Activated CD4-positive, CD25-positive, alpha-beta regulatory T cell treated with anti-CD3 and anti-CD28 coated beads, Interleukin-2, amount 50 U/mL, for 16 hours (primary cell): ENCODE measurements at places on chromosomes 12 and 14.

DNA sequence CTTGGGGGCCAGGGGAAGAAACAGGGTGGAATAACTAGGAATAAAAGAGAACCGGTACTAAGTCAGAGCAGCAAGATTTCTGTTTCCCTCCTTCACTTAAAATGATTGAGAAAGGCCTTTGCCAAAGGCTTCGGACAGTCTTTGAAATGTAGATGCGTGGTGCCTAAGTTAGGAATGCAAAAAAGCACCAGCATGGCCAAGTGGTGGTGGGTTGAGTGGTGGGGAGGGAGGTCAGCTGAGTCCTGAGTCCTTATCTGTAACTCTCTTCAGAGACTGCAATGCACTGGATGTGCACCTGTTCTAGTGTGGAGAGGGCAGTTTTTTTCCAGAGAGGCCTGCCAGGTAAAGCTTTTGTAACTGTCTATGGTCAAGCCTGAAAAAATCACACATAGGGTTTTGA is 919.9 kb downstream of the FSCB start:
- no peak for DNase-seq

- DNase-seq: no peak
These were observed 82.8 kb upstream of the PLEKHG7 start for GRCh38 chr12:92619730-92620684.

- DNase-seq: no peak
These were observed 6.9 kb upstream of the NUDT14 start for GRCh38 chr14:105187935-105188524.

DNA sequence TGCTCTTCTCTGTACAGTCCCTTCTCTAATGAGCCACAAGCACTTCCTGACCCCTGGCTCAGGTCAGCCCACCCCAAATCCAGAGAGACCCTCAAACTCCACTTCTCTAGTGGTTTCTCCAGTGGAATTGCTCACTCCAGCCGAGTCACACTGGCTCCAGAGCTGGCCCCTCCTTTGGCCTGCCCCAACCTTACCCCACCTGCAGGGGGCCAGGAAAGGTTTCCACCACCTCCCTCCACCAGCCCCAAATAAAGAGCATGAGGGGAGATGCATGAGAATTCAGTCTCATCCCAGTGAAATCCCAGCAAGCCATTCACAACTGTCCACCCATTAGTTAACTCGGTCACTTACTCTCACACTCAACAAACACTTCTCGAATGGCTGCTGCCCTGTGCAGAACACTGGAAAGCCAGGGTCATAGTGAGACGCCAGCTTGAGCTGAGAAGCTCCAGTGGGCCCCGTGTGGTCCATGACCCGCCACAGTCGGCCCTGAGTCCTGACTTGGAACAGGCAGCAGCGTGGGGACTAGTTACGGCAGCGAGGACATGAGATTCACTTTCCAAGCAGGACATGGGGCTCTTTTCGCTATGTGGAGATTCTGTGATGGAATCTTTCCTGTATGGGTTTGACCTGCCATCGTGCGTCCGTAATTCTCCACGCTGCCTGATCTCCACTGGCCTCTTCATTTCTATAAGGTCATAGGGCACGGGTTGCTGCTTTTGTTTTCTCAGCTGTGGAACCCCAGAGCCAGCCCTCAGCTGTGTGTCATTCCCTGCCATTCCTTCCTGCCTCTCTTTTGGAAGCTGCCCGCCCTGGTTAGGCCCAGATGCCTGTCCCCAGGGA is 44.2 kb downstream of the SLC6A12 start:
- DNase-seq: no peak

DNA sequence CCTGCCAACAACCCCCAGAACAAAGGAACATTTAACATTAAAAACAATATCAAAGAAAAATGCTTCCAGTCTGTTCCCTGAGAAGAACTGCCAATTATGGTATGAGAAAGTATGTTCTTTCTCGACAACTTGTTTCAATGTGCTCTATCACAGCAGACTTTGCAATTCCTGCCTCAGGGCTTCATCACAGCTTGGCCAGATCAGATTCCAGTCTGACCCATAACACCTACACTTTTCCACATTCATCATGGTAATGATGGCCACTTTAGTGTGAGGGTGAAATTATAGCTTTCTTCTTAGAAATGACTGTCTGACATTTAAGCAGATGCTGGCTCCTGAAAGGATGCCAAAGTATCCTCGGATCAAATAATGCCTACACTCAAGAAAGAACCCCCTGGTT is 17.0 kb downstream of the NEK9 start:
- DNase-seq: no peak

DNA sequence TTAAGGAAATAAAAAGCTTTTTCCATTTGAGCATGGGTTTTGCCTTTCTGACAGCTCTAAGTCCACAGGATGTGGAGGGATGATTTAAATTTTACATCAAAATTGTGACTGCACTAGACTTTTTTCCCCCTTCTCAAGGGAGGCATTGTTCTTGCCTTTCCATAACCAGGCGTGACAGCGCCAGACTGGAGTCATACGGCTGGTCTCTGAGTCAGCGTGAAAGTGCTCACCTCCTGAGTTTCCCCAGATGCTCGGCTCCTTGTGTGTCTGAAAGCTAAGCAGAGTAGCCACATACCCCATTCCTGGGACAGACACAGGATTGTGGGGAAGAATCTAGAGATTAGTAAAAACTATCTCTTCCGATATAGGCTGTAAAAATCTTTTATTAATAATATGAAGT is 43.1 kb downstream of the SOX5 start:
- no peak for DNase-seq

DNA sequence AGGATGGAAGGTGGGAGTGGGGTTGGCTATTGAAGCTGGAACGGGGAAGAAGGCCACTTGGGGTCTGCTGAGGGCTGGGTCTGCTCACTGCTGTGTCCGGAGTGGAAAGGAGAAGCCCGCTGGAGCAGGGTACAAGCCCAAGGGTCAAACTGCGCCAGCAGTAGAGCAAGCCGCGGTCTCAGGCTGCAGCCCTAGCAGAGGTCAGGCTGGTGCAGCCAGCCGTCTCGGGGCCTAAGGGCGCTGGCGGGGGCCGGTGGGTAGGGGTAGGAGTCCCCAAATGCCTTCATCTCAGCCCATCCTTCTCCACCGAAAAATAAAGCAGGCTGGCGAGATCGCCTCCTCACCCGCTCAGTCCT is 718 bp upstream of the JDP2 start:
- no peak for DNase-seq

GRCh38 chr12:107233551-107233950 is 140.2 kb upstream of the CRY1 start:
- DNase-seq: no peak

DNA sequence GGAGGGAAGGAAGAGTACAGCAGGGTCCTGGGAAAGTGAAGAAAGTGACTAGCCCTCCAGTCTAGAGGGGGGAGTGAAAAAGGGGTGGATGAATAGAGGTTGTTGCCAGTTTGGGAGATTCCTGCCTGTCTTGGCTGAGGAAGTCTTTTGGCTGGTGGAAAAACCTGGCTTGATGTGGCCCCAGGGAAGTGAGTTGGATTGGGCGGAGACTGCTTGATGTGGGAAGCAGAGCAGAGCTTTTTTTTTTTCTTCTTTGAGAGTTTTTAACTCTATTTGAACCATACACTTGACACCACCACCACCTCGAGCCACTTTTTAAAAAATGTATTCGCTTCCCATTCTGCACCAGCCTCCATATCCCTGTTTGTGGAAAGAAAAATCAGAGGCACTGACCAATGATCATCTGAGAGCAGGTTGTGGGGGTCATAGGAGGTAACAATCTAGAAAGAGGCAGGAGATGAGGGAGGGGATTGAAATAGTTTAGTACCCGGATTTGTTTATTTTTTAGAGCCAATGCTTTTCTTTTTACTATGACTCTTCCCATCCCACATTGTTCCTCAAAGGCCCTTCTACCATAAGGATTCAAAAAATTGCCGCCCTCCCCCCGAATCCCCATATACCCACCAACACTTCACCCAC is 690 bp upstream of the DTX3 start:
- DNase-seq: no peak

GRCh38 chr14:100708425-100709288 is 18.0 kb upstream of the DLK1 start:
- no peak for DNase-seq

- peak; percentile 45 for DNase-seq
These were observed 29.2 kb downstream of the FOS start for GRCh38 chr14:75307700-75308379.

GRCh38 chr12:127810041-127810440 is 456.9 kb upstream of the TMEM132C start:
- no peak for DNase-seq

DNA sequence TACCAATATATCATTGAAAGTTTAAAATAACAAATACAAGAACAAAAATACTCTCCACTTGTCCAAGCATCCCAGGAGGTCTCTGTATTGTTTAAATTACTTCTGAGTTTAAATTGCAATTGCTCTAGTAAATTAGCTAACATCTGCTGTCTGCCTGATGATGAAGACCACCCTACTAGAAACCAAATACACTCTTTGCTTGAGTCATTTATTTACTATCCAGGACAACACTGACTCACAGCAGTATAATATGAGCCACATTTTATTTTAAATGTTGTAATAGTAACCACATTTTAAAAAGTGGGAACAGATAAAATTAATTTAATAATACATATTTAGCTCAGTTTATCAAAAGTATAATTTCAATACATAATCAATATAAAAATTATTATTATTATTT is 62.9 kb upstream of the EEA1 start:
- DNase-seq: no peak

DNA sequence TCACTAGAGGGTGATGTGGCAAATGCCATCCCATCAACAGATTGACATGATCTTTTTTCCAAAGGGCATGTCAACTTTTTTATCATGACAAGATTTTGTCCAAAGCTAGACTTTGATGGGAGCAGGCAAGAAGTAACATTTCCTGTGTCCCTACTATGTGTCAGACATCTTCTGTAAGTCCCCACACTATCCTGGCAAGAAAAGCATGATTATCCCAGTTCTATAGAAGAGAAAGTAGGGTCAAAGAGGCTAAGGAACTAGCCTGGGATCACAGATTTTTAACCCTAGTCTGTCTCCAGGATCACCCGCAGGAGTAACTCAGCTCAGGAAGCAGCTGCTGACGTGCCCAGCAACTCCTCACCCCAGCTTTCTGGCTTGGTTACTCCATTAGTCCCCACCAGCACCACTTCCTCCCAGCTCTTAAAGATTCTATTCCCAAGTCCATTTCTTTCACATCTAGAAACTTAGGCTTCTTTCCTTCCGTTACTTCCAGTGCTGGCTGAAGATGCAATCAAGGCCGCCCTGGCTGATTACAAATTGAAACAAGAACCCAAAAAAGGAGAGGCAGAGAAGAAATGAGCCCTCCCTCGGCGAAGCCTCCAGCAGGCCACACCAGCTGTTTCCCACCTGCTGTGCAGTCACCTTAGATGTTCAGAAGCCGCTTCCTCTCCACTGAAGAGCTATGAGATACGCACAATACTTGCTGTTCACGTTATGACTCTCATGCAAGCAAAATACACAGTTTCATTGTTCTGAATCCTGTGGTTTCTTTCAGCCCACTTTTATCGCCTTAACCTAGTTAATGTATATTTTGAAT is 6.2 kb downstream of the ISCU start:
- DNase-seq: peak; percentile 47

DNA sequence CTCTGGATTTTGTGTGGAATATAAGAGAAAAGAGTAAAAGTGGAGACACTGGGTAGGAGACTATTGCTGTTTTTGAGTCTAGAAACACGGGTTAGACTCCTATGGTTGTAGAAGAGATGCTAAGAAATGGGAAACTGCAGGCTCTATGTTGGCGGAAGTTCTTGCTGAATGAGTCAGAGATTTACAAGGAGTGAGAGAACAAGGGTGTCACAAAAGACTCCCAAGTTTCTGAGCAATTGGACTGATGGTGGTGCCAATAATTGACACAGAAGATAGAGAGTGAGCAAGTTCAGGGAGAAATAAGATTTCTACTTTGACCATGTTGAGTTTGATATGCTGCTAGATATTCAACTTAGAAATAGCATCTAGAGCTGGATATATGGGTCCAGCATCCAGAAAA is 2.6 kb upstream of the PRKD1 start:
- DNase-seq: no peak

DNA sequence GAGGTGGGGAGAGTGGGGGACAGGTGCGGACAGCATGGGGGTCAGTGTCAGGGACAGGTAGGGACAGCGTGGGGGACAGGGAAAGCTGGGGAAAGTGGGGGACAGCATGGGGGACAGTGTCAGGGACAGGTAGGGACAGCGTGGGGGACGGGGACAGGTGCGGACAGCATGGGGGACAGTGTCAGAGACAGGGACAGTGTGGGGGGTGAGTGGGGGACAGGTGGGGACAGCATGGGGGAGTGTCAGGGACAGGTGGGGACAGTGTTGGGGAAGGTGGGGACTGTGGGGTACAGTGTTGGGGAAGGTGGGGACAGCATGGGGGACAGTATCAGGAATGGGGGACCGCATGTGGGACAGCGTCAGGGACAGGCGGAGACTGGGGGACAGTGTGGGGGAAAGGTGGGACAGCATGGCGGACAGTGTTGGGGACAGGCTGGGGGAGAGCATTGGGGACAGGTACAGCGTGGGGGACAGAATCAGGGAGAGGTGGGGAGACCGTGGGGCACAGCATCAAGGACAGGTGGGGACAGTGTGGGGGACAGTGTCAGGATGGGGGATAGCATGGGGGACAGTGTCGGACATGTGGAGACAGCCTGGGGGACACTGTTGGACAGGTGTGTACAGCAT is 96.1 kb downstream of the TMEM121 start:
- DNase-seq: no peak

- DNase-seq: no peak
These were observed 123.1 kb downstream of the GALC start for GRCh38 chr14:87869619-87870583.

DNA sequence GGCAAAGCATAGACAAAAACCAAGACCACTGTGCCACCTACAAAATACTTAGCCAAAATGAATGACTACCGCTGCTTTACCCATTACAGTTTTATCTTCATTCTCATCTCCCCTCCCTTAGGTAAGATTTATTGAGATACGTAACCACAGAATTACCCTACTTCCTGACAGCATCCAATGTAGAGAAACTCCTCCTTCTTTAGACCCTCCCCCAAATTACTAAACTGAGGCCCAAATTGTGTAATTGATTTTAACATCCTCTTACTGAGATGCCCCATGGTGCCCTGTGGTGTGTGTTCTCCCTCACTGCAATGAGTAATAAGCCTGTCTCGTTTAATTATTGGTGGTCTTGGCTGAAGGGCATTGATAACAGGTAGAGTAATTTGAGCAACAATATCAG is 19.1 kb downstream of the VRK1 start:
- no peak for DNase-seq

DNA sequence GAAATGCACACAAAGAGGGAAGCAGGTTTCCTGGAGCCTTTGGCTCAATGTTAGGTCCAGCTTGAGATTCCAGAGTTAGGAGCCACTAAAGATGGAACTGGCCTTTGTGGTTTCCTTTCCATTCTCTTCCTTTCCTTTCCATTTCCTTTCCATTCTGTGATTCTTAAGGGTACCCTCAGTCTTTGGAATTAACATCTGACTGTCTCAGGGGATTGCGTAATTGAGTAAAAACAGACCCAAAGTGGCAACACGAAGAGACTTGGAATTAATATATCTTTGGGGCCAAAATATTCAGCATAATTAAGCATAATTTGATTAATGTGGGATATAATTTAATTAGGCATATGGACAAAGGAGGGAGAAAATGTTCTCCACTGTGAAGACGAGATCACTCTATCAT is 205.6 kb downstream of the CRADD start:
- no peak for DNase-seq
